NCI-H2227 treated with DMSO at 0.1 percent for 48 hours (cell line): ENCODE measurements at places on chromosomes 13 and 19.

DNA sequence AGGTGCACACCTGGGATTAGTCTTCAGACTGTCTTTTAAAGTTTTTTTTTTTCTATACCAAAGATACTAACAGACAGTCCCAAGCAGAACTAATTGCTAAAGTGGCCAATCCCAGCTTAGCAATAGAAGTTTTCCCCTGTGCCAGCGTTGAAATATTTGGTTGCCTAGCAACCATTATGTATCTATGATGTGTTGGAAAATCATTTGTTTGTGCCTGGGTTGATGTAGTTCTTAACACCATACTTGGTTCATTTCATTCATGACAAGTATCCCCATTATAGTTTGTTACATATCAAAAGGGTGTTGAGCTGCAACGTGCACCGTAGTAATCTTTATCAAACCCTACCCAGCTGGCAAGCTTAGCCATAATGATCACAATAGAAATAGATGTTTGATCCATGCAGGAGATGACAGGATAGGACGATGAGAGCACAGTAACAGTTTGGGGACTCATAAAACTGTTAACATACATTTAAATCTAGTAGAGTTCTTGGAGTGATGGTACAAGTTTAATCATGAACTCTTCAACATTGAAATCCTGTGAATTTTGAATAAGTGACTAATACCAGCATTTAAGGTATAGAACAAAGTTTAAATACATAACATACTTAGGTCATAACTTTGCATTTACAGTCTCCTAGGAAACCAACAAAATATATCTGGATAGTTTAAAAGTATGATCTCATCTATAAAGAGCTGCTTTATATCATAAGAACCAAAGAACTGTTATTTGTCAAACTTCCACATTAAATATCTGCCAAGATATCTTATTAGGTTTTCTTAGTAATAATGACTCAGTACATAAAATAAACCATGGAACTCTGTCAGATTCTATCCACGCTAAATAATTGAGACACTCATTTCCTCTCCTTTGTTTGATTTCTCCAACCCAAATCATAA lies 73.4 kb downstream of the MBNL2 start:
- DNase-seq: no peak

DNA sequence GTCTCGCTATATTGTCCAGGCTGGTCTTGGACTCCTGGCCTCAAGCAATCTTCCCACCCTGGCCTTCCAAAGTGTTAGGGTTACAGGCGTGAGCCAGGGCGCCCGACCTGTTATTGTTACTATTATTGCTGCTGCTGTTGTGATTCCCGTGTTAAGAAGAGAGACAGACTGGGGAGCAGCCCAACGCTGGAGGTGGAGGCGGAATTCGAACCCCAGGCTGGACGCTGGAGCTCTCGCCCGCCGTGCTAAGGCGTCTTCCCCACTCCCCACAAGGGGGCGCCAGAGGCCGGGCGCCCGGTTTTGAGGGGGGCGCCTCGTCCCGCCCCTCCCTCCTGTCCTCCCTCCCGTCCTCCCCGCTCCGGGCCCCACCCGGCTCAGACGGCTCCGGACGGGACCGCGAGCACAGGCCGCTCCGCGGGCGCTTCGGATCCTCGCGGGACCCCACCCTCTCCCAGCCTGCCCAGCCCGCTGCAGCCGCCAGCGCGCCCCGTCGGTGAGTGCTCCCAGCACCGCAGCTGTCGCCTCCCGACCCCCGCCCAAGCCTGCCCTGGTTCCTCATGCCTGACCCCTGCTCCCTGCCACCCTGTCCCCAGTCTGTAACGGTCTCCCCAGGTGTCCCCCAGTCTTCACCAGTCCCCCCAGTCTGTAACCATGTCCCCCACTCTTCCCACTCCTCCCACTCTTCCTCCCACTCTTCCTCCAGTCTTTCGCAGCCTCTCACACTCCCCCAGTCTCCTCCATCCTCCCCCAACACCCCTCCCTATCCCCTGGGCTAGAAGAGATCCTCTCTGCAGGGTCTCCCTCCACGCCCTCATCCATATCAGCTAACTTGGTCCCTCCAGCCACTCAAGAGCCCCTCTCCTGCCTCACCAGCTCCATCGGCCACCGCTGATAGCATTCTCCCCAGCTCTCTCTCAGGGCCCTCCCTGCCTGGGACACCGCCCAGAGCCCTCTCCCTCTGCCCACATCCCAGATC lies at the start of gene EHD2:
TSS of gene EHD2 (plus strand) at position 377 of the 976 bp plus-strand sequence. CDS start 3,191 bp downstream, outside the sequence.
- DNase-seq: peak; percentile 8

- DNase-seq: no peak
Measured at GRCh38 chr13:34408640-34409039, 533.4 kb upstream of the NBEA start.

DNA sequence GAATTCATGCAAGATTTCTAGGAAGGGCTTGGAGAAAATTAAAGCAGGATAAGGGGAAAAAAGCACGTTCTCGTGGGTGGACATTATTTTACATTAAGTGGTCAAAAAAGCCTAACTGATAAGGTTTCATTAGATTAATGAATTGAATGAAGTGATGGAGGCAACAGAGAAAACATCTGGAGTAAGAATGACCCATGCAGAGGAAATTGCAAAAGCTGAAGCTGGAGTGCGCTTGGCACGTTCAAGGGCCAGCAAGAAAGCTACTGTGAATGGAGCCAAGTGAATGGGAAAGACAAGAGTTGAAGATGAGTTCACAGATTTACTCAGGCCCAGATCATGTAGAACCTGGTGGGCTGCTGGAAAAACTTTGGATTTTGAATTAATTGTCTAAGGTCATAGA lies 777.9 kb downstream of the DACH1 start:
- no peak for DNase-seq

DNA sequence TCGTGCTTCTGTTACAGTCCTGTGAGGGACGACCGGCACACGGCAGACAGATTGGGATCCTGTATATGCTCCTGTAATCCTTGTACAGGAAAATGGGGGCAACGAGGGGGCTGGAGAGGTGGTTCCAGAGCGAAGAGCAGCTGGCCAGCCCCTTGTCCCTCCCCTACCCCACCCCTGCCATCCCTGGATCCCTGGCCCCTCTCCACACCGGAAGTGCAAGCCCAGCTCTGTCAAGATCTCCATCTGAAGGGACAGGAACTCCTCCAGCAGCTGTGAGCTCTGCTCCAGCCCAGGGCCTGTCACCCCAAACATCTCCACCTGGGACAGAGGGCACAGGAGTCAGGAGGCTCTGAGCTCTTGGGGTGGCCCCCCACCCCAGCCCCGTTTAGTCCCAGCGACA lies 5.5 kb upstream of the CCER2 start:
- DNase-seq: no peak

DNA sequence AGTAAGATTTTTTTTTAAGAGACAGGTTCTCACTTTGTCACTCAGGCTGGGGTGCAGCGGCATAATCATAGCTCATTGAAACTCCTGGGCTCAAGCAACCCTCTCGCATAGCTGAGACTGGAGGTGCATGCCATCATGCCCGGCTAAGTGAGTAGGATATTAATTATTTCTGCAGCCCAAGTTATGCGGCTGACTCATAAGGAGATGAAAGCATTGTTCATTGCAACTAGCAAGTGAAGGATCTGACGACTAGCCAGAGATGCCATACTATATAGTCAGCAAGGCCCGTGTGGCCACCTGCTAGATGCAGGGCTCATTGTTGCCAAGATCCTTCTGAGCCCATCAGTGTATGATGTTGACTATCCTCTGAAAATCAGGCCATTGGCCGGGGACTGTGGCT lies 45.2 kb downstream of the ABCC4 start:
- DNase-seq: no peak

GRCh38 chr19:47497050-47497766 lies 13.2 kb upstream of the KPTN start:
- no peak for DNase-seq

GRCh38 chr19:16779539-16780163 lies 49.5 kb upstream of the SIN3B start:
- DNase-seq: no peak

DNA sequence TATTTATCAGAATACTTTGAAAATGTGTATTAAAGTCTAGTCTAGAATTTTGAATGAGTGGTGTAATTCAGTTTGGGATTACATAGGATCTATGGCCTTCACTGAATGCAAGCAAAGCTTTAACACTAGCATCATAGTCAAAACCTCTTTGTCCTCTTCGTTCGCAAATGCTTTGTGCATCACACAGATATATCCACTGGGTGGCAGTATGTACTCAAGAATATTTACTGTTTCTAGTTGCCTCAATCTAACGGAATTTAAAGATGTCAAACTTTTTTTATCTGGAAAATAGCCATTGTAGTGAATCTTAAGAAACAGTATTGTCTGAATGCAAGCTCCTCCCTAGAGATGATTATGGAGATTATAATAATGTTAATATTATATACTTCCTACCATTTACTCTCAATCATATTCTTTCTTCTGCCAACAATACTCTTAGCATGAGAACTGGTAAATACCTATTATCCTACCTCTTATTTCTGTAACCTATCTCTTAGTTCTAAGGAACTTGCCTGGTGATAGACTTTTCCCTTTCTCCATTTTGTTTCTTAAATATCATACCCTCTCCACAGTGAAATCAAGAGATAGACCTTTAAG lies 25.8 kb downstream of the LACC1 start:
- DNase-seq: peak; percentile 38

GRCh38 chr13:89750371-89750770 lies 1597.1 kb upstream of the MIR17HG start:
- DNase-seq: no peak
